OCI-LY7 (cell line): ENCODE measurements at places on chromosomes 1 and 21.

- peak; percentile 40 for DNase-seq
Measured at GRCh38 chr1:236141447-236142252, 689 bp upstream of the GPR137B start.

DNA sequence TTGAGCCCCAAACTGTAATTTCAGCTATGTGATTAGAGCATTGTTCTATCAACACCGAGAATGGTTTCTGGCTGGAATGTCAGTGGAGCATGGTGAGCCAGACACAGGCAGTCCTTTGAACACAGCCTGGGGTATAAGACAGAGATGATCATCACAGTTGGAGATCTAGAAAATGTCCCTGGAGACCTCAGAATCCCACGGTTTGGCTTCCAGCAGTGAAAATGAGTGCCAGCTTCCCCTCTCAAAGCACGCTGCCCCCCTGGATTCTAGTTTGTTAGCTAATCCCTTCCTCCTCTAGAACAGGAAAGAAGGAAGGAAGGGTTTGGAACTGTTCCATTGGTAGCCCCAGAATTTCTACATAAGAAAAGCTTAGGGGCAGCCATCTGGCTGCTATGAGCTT is 59.9 kb upstream of the JAK1 start:
- DNase-seq = no peak

DNA sequence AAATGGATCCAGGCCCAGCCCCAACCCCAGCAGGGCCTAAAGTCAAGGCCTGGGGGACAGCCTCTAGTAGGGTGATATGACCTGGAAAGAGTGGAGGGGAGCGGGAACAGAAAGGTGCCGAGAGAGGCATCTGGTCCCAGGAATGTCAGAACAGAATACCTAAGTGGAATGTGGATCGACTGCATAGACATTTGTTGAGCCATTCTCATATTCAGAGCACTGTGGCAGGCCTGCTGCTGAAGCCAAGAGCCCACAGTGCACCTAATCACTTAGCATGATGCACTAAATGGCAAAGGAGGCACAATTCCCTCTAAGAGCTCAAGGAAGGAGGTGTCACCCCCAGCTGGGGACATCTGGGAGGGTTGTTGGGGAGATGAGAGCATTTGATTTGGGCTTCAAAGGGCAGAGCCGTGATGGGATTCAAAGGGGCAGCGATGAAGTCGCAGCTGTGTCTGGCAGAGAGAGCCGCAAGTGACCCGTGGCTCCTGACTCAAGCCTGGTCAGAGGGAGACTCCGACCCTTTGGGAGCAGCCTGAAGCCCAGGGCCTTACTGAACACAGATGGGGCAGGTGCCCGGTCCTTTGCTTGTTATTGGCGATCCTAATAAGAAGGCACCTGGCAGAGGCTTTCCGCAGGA is 8.6 kb upstream of the PKP1 start:
- no peak for DNase-seq

DNA sequence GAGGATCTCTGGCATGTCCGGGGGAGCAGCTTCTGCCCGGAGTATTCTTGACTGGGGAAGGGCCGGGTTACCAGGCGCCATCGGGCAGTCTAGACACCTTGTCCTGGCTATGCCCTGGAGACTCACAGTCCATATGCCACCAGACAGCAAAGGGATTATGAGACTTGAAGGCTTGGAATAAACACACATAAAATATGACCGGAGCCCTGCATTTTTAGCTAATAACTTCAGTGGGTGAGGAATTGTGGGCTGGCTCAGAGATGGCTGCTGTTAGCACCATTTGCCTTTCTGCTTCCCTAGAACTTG is 15.5 kb downstream of the NTPCR start:
- DNase-seq = no peak

GRCh38 chr1:87473203-87473661 is 144.6 kb downstream of the LMO4 start:
- DNase-seq = no peak

DNA sequence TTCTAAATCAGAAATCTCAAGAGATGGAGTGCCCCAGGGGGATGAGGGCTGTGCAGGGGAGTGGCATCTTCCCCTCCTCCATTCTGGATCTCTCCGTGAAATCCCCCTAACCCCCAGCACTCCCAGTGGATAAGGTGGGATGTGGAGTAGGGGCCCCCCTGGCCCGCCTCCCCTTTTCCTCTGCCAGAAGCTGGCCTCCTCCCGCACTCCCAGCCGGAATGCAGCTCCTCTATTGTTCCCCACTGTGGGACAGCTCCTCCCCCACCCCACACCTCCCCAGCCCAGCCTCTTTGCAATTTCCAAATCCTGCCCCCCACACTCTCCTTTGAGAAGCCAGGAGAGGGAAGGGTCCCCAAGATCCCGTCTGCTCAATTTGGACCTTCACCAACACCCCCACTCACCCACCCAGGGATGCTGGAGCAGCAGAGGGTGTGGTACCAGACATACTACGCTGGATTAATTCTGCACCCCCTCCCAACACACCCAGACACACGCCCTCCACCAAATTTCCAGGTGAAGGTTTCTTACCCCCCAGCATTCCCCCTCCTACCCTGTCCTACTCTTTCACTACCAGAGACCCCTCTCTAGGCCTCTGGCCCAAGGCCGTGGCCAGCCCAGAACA is 1.9 kb downstream of the MEX3A start:
- DNase-seq = no peak

GRCh38 chr21:45408801-45409261 is 3.9 kb downstream of the COL18A1 start:
- DNase-seq = no peak

- peak; percentile 64 for DNase-seq
Measured at GRCh38 chr21:34889320-34889675, 159.8 kb downstream of the RUNX1 start.

DNA sequence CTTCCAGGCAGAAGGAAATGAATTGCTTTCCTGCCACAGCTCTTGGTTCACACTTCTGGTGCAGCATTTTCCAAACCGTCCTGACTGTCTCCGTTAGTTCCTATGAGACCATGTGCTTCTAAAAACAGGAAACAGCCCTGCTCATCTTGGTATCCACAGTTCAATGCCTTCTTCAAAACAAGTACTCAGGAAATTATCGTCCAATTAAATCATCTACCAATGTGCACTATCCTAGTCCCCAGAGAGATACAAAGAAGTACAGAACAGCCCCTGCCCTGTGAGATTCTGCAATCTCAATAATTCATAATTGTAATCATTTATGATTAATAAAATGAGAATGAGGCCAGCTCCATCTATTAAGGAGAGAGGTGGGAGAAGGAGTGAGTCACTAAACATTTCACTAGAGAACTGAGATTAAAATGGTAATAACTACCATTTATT is 11.2 kb downstream of the CLEC20A start:
- DNase-seq = no peak

GRCh38 chr21:45084881-45085536 is 10.6 kb downstream of the ADARB1 start:
- no peak for DNase-seq

DNA sequence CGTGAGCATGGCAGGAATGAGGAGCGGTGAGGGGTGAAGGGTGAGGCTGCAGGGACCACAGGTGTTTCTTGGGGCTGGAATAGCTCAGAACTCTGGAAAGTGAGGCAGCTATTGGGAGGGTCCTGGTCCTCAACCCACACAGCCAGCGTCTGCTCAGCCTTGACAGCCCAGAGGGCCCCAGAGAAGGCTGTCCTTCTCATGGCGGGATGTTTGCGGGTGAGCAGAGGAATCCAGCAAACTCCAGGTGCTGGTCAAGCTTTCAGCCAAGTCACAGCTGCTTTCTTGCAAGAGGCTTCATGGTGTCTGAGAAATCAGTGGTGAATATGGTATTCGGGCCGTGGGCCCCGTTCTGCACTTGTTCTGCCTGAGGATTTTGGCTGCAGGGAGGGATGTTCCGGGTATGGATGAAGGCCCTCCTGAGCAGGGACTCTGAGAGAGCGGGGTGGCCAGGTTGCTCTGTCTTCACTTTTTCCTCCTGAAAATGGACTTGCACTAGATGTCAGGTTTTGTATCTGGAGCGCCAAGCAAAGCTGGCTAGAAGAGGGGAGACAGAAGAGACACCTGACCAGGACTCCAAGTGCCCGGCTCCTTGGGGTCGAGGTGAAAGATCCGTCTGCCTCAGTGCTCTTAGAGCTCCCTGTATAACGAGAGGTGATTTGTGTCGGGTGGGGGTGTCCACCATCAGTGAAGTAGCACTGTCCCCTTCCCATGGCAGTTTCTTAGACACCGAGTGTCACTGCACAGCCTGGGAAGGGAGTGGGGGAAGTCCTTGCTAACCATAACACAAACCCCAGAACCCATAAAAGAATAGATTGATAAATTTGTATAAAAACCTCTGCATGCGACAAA is 139.9 kb downstream of the PEX14 start:
- DNase-seq = no peak

- DNase-seq = no peak
Measured at GRCh38 chr1:10685808-10686403, 110.5 kb downstream of the CASZ1 start.

- no peak for DNase-seq
Measured at GRCh38 chr1:156668801-156669637, 8.2 kb downstream of the NES start.

DNA sequence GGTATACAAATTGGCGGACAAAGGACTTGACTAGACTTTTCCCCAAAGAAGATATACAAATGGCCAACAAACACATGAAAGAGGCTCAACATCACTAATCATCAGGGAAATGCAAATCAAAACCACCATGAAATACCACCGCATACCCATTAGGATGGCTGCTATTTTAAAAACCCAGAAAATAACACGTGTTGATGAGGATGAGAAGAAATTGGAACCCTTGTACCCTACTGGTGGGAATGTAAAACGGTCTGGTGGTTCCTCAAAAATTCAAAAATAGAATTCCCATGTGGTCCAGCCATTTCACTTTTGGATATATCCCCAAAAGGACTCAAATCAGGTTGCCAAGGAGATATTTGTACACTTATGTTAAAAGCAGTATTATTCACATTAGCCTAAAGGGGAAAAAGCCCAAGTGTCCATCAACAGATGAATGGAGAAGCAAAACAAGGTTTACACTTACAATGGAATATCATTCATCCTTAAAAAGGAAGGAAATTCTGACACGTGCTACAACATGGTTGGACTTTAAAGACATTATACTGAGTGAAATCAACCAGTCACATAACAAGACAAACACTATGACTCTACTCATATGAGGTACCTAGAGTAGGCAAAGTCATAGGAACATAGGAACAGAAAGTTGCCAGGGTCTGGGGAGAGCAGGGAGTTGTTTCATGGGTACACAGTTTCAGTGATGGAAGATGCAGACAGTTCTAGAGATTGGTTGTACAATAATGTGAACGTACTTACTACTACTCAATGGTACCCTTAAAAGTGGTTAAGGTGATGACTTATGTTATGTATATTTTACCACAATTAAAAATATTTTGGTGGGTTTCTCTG is 17.0 kb downstream of the CD34 start:
- no peak for DNase-seq

DNA sequence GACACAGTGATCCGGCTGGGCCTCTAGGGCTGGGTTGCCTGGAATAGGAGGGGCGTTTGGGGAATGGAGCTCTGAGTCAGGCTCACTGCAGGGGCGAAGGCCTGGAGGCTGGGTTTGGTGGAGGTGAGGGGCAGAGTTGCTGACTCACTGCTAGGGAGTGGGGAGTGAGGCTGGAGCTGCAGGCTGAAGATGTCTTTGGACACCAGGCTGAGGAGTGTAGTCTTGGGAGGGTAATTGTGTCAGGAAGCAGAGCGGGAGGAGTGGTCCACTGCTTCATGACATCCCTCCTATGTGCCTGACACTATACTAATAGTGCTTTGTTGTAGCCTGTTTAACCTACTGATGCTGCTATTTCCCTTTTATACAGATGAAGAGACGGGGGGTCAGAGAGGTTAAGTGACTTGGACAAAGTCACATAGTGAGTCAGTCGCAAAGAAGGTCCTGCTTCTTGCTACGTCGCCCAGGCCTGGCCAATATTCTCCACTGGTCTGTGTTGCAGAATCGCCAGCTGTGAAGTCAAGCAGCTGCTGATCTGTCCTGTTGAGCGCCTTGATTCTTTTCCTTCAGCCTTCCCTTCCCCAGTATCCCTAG is 13.6 kb downstream of the ACTL8 start:
- no peak for DNase-seq

GRCh38 chr21:31176725-31177124 is 138.4 kb upstream of the KRTAP19-8 start:
- DNase-seq = no peak

DNA sequence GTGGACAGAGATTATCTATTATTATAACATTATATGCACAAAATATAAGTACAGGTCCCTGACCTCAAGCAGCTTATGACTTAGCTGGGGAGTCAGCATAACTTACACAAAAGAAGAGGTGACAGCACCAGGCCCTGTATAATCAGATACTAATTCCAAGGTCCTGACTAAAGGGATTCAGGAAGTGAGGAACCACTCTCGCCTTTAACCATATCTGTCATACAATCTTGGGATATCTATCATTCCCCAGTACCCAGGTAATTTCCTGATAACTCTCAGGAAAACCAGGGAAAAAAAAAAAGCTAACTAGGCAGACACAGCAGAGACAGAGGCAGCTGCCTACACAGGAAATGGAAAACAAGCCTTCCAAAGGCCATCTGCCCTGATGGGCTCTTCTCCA is 78.5 kb upstream of the CAMK1G start:
- no peak for DNase-seq
